T-helper 9 cell (primary cell): ENCODE measurements at places on chromosomes 1 and 21.
A peak's percentile ranks its signal among the peaks of the same experiment; 100 is the strongest.

DNA sequence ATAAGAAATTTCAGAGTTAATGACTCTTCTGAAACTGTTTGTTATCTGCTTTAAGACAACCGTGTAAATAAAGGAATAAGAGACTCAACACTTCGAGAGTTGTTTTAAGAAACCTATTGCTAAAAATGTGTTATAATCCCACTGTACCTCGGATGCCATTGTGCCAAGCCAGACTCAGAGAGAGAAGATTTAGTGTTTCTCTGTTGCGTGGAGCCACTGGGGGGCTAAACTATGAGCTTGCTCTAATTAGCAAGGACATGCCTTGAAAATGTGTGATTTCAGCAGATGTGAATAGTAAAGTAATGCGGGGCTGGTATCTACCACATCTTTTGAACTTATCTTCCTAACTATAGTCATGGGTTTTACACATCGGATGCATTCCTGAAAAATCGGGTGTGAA, 56.2 kb upstream of the TARBP1 start:
- DNase-seq: no peak

- no peak for DNase-seq
Measured at GRCh38 chr1:61337037-61337436, 254.7 kb downstream of the NFIA start.

GRCh38 chr1:165073185-165074007, 283.1 kb downstream of the LMX1A start:
- DNase-seq: no peak

GRCh38 chr1:162497104-162497722, 405 bp upstream of the UHMK1 start:
- DNase-seq: no peak

DNA sequence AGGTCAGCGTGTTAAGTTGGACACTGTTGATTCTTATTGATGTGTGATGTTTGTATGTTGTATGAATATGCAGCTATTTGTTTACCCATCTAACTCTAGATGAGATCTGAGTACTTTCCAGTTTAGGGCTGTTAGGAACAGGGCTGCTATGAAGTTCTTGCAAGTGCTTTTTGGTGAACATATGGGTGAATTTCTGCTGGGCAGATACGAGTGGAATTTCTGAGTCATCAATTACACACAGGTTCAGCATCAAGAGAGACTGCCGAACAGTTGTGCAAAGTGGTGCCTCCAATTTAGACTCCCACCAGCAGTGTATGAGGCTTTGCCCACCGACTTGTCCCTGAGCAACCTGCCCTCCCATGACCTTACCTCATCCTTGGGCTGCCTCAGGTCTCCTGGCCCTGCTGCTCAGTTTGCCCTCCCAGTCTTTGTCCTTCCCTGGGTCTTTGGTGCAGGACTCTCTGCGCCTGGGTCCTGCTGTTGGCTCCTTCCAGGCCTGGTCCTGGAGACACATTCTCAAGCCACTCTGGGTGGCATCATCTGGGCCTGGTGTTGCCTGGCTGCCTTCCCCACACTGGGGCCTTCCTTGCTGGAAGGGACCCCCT, 343.6 kb downstream of the PTPRU start:
- no peak for DNase-seq

DNA sequence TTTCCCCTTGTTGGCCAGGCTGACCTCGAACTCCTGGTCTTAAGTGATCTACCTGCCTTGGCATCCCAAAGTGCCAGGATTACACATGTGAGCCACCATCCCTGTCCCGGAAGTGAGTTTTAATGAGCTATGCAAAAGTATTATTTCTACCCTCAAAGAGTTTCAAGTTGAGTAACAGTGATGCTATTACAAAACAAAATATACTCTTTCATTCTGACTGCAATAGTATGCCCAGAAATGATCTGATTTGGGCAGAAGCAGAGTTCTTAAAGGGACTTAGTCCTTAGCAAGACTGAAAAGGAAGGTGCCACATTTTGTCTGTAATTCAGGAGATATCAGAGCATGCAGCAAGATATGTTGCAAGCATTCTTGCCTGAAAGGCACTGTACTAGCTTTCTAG, 375.4 kb downstream of the NUF2 start:
- DNase-seq: no peak

DNA sequence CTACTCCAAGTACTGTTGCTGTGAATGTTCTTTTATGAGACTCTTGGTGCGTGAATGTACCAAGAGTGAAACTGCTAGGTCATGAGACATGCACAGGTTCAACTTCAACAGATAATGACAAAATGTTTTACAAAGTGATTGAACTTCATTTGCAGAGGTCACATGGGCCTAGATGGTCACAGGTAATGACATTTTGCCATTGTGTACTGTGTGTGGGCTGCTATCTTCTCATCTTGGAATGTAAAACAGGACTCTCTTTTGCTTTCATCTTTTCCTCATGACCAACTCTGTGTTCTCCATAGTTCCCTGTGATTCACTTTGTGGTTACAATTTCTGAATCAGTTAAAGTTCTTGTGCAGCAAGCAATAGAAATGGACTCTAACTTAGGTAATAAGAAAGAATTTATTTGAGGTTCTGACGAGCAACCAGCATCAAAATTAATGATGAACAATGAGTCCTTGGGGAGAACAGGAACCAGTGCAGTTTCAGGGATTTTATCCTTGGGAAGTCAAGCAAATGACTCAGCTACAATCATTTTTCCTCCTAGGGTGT, 16.2 kb upstream of the TSNAX start:
- DNase-seq: no peak

- DNase-seq: no peak
Measured at GRCh38 chr1:3727042-3727824, 25.0 kb upstream of the CCDC27 start.

GRCh38 chr1:36137226-36137625, 12.1 kb downstream of the TRAPPC3 start:
- DNase-seq: no peak

DNA sequence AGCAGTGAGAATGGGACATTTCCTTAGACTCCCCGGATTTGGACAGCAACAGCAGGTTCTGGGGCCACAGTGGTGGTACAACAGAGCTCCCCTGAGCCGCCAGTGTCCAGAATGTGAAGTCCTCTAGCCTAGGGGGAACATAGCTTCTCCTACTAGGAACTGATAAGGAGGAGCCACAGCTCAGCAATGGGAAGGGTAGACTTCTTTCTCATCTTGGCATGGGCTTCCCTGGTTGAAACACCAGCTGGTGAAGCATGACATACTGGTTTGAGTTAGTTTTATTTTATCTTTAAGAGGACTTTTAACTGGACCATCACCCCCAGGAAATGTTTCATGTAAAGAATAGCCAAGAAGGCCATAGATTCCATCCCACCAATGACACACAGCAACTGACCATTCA, 68.4 kb downstream of the KCNJ15 start:
- DNase-seq: no peak

DNA sequence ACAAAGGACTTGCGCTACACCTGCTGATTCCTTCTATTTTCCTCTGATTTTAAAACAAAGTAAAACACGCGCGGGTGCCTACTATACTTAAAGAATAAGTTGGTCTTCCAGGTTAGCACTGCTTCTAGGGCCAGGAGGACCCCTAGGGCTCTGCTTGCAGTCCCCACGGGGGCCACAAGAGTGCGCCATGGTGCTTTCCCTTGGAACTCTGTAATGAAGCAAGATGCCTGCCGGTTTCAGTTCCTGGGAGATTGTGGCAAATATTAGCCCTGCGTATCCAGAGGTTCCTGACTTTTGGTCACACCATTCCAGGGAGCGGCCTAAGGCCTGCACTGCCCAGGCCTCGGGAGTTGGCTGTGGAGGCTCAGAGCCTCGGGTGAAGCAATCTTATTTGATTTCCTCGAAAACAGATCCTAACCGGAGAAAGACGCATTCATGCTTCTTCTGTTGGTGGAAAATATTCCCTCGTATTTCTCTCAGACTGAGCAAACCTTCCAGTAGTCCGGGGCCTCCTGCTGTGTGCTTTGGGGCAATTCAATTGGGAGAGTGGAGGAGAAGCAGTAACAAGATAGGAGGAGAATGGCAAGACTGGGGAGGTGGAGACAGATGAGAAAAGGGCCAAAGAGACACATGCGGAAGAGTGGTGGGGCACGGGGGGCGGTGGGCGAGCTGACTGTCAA, 25.3 kb downstream of the ADAM30 start:
- peak; percentile 25 for DNase-seq

DNA sequence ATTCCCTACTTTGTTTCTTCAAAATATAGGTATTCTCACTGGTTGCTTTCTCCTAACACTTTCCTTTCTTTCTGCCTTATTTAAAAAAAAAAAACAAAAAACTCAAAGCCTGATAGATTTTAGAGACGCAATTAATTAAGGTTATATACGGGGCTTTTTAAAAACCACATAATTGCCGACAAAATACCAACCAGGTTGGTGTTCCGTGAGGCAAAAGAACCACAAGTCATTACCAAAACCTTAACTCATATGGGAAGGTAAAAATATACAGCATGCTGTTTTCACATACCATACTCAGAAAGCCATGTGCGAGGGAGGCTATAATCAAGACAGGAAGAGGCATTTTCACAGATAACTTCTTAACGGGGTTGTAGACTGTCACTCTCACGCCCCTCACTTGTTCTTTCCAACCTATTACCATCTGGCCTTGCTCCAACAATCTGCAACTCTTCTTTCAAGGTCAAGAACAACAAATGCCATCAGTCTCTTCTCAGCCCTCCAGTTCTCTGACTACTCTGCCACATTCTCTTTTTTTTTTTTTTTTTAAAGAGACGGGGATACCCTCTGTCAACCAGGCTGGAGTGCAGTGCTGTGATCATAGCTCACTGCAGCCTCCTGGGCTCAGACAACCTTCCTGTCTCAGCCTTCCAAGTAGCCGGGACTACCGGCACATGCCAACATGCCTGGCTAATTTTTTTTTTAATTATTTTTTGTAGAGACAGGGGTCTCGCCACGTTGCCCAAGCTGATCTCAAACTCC, 102.6 kb downstream of the APP start:
- no peak for DNase-seq
